ENCODE measurements at places on chromosomes 12 and 14.

- no peak for DNase-seq
Observed at GRCh38 chr14:81371802-81372201, 28.3 kb downstream of the STON2 start.

- DNase-seq: no peak
Observed at GRCh38 chr12:105166736-105167135, 59.2 kb downstream of the WASHC4 start.

- DNase-seq: no peak
Observed at GRCh38 chr12:107525719-107526554, 159.7 kb upstream of the PWP1 start.

DNA sequence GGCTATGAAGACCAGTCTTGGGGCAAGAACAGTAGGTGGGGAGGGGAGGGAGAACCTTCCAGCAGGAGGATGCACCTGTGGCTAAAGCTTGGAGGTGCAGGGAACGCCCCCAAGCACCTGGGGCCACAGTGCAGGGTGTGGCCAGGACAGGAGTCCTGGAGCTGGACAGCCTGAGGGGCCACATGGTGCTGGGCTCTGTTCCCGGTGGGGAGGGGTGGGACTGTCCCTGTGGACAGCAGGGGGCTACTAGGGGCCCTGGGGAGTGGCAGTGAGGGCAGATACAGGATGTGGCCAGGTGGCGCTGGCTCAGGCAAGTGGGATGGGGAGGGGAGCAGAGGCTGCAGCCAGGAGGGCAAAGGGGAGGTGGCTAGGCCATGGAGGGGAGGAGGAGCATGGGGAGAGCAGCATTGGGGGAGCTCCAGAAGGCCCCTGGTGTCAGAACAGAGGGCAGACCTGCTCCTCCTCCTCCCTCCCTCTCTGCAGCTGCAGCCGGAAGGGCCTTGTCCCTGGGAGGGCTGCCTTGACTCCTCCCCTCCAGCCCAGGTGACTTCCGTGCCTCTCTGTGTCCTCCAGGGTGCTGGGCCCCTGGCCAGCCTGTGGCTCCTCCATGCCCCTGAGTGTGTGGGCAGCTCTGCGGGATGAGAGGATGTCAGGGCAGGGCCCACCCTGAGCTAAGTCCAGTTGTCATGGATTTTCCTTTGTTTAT, 68.4 kb upstream of the DLK1 start:
- DNase-seq: no peak

GRCh38 chr14:89432226-89432625, 15.2 kb upstream of the FOXN3 start:
- DNase-seq: no peak

GRCh38 chr14:79584679-79585078, 626.6 kb downstream of the DIO2 start:
- no peak for DNase-seq

- DNase-seq: no peak
Observed at GRCh38 chr12:24025153-24025798, 75.8 kb upstream of the SOX5 start.

- DNase-seq: no peak
Observed at GRCh38 chr12:82818271-82819035, 131.7 kb downstream of the TMTC2 start.

DNA sequence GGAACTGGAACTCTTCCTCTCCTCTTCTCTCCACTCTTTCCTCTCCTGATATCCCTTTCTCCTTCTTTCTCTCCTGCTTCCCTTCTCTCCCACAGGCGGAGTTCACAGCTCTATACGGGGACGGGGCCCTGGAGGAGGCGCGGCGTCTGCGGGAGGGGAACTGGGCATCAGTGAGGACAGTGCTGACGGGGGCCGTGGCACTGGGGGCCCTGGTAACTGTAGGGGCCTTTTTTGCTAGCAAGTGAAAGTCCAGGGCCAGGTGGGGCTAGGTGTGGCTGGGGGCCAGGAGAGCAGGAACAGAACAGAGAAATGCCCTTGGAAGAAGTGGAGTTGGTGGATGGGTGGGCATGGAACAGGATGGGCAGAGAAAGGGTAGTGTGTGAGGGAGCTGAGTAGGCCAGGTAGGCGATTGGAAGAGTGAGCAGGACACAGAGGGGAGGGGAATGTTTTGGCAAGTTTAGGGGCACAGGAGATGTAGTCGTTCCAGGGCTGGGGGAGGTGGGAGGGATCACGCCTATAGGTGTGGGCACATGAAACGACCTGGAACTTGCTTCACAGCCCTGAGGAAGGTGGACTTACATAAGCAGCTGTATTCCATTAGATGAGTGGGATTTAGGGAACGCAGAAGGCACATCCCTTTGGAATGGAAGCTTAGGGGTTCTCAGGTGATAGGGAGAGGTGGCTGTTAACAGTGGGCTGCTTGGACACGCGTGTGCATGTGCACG, 2.2 kb downstream of the BCL2L2 start:
- DNase-seq: no peak

DNA sequence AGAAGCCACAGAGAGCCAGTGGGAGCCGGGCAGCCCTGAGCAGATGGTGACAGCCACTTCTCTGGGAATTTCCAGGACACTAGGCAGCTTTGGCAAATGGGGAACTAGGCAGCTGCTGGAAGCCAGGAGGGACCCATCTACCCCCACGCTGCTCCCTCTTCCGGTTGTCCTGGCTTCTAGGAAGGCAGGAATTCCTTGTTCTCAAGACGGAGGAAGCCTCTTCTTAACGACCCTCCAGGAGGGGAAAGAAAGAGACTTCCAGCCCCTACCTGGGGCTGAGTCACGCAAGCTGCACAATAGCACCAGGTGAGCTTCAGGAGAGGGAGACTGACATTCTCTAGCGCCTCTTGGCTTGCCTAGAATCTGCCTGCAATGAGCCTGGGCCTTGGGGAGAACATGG, 141.5 kb downstream of the ANO2 start:
- DNase-seq: no peak

Measured in activated effector memory CD4-positive, alpha-beta T cell treated with Interleukin-2 at 50 U/mL for 16 hours (primary cell).